ENCODE measurements at places on chromosomes 3 and 15.

- DNase-seq: no peak
Measured at GRCh38 chr15:38844736-38845135, 280.1 kb upstream of the RASGRP1 start.

DNA sequence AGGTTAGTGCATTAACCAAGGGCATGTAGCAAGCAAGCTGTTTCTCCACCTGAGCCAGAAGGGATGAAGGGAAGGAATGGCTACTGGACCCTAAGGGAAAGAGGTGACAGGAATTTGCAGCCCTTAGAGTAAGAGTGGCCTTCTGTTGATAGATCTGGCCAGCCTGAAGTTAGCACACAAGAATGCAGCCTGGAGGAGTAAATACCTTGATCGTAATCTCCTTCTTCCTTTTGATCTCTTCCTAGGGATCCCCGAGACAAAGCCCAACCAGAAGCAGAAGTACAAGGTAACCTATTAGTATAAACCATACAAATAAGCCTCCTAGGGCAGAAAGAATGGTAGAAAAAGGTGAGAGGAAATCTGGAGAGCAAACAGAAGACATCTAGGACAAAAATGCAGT is 134.6 kb downstream of the ATP8B4 start:
- no peak for DNase-seq

DNA sequence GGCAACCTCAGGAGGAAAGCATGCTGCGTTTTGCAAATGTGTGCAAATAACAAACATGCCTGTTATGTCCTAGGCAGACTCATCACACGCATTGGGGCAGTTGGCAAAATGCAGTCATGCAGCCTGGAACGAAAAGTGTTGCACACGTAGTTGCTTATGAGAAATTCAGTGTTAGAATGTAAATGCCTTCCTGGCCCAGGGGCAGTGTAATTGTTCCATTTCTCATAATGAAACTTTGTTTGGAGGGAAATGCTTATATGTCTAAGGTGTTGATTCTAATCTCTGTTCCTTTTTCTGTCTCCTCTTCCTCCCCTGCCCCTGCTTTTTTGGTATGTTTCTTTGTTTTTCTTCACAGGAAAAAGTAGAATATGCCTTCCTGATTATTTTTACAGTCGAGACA is 156.0 kb downstream of the CACNA1D start:
- DNase-seq: no peak

DNA sequence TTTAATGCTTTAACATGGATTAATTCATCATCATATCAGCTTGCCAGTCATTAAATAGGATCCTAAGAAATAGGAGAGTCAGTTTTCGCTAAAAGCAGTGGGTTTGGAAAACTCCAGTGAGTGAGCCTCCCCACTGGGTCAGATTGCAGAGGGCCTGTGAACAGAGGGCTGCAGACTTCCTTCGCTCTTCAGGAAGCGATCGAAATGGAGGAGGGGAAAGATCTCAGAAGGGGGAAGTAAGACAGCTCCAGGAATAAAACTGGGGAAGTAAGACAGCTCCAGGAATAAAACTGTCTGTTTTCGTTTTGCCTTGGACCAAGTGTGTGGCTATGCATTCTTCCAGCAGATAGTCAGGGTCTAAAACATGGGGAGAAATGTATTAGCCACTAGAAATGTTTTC is 124.8 kb upstream of the C15orf61 start:
- no peak for DNase-seq

DNA sequence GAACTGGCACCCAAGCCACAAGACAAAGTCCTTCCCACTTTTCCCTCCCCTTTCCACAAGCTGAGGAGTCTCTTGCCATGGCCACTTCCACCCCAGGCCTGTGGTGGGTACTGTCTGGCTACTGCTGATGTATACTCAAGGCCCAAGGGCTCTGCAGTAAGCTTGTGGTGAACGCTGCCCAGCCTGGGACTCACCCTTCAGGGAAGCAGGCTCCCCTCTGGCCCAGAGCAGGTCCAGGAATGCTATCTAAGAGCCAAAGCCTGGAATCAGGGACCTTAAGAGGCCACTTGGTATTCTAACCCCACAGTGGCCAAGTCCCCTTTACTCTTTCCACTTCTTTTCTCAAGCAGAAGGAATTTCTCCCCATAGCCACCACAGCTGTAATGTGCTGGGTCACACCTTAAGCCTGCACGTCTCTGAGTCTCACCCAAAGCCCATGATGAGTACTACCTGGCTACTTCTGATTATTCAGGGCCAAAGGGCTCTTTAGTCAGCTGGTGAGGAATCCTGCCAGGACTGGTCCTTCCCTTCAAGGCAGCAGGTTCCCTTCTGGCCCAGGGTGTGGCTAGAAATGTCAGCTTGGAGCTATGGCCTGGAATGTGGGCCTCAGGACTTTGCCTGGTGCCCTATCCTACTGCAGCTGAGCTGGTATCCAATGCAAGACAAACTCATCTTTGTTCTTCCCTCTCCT is 4.0 kb downstream of the PATL2 start:
- DNase-seq: no peak

DNA sequence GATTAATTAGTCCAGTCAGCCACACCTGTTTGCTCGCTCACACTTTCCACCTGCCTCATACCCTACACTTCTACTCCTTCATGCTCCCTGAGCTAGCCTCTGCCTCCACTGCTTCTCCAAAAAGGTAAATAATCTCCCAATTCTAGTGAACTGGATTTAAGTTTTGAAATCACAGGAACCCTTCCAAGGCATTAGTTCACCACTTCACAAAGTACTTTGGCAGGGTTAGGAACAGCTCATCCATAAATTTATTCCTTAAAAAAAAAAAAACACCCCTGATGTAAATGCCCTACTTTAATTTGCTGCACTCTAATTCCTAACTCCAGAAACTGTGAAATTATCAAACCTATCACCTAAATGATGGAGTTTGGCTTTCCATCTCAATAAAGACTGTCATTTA is 58.3 kb downstream of the GADL1 start:
- no peak for DNase-seq

Measured in DND-41 (cell line).